ENCODE measurements at places on chromosomes 2 and 18.

- no peak for DNase-seq
Observed at GRCh38 chr2:70938586-70938950, 2.9 kb downstream of the ATP6V1B1 start.

GRCh38 chr2:11988691-11989353 lies 242.4 kb downstream of the LPIN1 start:
- no peak for DNase-seq

GRCh38 chr2:107108556-107108955 lies 222.6 kb upstream of the ST6GAL2 start:
- no peak for DNase-seq

DNA sequence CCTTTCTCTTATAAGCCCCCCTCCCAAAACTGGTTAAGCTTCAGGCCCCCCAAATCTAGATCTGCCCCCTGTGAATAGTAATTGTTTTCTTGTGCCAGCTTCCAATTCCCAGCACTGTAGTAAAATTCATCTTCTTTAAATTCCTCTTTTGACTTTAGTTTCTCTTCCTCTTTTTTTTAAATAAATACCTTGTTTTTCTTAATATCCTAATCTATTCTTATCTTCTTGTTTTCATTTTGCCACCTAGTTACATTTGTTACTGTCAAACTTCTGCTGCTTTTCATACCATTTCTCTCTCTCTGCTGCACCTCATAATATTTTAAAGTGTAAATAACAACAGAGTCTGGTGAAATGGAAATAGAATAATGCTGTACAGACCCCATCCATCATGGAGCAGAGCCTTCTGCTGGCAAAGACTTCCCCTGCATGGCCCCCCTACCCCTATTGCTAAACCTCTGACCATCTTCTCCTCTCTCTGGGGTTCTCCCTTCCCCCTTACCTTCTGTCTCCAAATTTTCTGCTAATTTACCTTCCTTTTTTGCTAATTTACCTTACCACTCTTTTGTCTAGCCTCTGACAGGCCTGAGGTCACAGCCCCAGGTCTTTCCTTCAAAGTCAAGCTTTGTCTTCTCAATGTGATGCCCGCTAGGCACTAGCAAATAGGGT lies 94.9 kb upstream of the PAPOLG start:
- no peak for DNase-seq

GRCh38 chr18:48949050-48949605 lies 1.6 kb downstream of the SMAD7 start:
- no peak for DNase-seq

GRCh38 chr2:161122772-161123530 lies 37.3 kb upstream of the TANK start:
- peak; percentile 18 for DNase-seq

DNA sequence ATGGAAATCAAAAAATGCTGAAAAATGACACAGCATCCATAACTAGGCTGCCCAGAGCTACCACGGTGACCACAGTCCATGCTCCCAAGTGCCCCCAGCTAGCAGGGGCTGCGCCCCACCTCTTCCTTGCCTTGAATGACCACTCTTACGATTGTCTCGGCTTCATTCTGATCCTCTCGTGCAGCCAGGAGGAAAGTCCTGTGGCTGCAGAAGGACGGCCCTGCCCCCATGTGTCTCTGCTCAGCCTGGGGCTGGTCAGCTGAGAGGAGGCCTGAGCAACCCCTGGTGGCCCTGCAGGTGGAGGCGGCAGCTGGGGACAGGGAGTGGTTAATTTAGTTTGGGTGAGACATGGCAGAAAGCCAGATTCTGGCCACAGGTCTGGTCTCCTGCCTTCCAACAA lies 54.3 kb downstream of the KCNF1 start:
- no peak for DNase-seq

DNA sequence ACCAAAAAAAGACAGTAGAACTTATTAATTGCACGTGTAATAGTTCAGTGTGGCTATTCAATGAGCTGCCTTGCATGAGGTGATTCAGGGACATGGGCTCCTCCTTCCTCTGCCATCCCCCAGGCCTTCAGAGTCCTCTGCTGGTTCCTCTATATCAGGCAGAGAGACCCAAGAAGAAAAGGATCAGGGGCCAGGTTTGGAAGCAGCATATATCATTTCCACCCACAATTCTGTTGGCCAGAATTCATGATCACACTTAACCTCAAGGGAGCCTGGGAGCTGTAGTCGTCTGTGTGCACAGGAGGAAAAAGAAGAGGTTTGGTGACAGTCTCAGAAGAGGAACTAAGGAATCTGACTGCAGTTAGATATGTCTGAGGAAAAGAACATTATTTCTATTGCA lies 114.0 kb upstream of the GLS start:
- DNase-seq, result no peak

GRCh38 chr2:217256251-217256650 lies 396.4 kb upstream of the TNP1 start:
- DNase-seq, result no peak

- DNase-seq, result no peak
Observed at GRCh38 chr18:74456017-74456348, 1.1 kb downstream of the DIPK1C start.

GRCh38 chr2:36677996-36678605 lies 18.4 kb upstream of the VIT start:
- DNase-seq, result no peak

GRCh38 chr18:73842795-73843394 lies 304.7 kb downstream of the FBXO15 start:
- DNase-seq, result peak; percentile 9

DNA sequence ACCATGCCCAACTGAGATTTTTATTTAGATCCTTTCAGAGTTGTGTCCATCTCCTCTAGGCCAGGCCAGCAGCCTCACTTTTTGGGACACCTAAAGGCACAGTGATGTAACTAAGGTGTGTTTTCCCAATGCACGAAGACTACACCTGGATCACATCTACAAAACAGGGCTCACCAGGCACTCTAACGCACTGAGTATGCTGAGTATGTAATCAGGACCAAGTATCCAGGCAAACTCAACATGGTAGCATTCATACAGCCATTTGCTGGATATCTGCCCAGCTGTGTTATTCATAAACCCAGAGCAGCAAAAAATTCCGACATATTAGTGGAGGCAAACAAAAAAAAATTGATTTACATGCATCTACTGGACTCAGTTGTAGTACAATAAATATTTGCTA lies 33.8 kb downstream of the LPIN2 start:
- DNase-seq, result no peak

DNA sequence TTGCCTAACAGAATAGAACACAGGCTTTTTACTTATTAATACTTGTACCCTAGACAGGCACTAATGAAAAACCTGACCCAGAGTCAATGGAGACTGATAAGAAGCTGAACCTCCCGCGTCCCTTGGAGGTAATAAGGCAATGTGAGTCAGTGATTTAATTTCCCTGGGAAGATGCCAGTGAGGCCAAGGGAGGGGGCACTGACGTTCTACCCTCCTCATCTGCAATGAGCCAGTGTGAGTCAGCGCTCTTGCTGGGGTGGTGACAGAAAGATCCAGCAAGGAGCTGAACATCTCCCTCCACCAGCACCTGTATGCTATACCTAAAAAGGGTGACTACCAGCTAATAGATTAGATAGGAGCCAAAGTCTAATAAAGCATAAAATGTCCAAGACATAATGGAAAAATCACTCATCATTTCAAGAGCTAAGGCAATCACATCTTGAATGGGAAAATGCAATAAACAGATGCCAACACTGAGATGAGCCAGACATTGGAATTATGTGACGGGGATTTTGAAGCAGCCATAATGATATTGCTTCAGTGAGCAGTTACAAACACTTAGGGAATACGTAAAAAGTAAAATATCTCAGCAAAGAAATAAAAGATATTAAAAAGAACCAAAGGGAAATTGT lies 116.9 kb downstream of the TPGS2 start:
- DNase-seq, result no peak

GRCh38 chr18:29841631-29842030 lies 1200.9 kb downstream of the DSC3 start:
- no peak for DNase-seq

DNA sequence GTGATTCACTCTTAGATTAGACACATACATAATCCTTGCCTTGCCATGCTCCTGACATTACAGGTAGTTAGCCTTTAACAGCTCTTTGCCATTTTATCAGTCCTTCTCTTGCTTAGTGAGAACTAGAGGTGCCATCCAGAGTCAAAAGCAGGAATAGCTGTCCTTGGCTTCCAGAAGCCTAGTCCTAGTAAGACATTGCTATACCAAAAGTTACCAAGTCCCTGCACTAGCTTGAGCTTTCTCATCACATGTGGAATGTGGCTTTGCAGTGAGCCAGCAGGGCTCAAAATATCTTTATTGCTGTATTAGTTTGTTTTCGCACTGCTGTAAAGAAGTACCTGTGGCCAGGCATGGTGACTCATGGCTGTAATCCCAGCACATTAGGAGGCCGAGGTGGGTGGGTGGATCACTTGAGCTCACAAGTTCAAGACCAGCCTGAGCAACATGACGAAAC lies 104.7 kb upstream of the NOSTRIN start:
- DNase-seq, result no peak

DNA sequence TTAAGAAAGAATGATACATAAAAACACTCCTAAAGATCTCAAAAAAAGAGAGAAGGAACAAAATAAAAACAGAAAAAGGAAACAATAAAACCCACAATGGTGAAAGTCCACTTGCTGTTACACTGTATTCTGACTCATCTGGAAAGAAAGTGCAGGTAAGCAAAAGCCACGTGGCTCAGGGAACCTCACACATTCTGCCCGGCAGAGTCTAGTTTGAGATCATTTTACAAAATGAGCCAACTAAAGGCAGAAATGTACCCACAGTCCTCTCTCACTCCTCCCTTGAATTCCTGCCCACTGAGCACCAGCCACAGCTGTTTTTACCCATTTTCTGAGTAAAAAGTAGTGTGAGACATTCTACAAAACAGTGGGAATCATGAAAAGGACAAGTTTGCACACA lies 10.0 kb downstream of the KCNH7 start:
- no peak for DNase-seq

GRCh38 chr2:95275601-95276243 lies 1.5 kb downstream of the PROM2 start:
- DNase-seq, result no peak

DNA sequence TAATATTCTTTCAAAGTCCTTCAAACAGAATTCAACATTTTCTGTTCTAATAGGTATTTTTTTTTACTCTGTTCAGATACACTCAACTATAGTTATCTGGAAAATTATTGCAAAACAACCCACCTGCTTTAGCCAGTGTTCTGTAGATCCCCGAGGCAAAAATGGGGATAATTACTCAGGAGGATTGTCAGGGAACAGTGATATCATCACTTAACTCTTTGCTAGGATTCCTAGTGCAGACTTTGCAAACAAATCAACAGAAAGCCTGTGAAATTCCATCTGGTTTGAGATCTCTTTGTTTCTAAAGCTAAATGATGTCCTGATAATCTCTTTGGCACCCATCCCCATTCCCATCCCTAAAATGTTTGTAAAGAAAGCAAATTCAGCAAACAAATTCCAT lies 413.6 kb upstream of the MEIS1 start:
- no peak for DNase-seq

GRCh38 chr2:46117994-46118393 lies 179.2 kb upstream of the EPAS1 start:
- no peak for DNase-seq

GRCh38 chr2:219457784-219458369 lies 23.2 kb downstream of the SPEG start:
- no peak for DNase-seq

DNA sequence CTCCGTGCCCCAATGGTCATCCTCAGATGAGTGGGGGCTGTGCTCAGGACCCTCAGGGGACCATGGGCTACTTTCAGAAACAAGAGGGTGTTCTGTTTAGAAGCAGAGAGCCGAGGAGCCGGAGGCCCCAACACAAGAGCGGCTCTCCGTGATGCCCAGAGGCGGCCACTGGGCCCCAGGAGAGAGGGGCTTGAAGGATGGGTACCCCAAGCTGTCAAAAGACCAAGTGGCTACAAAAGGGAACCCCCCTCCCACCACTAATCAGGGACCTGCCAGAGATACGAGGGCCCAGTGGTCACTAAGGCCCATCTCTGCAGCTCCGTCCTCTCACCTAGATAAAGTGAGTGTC lies 93.6 kb downstream of the HDAC4 start:
- DNase-seq, result no peak

GRCh38 chr2:190679813-190680591 lies 31.1 kb downstream of the NAB1 start:
- peak; percentile 39 for DNase-seq

DNA sequence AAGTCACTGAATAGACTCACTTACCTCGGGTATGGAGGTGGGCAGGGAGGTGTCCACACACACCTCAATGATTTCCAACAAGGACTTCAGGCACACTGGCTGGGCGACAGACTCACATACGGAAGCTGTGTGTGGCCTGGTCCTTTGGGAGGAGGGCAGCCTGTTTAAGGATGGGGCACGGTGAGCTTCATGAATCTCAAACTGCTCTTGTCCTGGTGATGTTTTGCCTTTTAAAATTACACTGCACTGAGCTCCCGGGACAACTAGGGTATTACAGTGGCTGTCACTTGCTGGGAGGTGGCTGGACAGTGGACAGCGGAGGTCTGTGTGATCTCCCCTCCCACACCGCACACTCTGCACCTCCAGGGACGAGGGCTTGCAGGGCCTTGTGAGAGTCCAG lies 211.6 kb downstream of the SNTG2 start:
- DNase-seq, result no peak

DNA sequence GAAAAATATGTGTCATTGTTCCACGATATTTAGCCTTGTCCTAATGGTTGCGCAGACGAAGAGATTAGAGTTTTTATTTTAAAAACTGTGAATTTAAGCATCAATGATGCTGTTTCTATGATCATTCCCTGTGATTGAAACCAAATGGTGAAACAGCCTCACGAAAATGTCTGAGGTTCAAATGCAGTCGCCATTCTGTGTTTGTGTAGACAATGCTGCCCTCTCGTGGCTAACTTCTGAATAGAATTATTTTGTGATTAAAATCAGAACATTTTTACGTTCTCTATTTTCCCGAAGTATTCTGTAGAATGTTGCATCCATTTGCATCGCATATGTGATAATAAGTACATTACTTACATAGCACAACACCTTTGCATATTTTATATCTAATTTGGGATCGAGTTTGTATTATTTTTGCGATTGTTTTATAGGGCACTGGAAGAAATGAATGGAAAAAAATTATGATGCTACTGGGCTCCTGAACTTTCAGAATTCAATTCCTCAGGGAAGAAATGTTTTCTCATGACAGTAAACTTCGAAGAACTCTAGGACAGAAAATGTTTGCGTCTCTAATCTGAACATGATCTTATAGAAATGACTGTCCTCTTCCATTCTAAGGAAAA lies 54.8 kb upstream of the CREB1 start:
- peak; percentile 18 for DNase-seq

DNA sequence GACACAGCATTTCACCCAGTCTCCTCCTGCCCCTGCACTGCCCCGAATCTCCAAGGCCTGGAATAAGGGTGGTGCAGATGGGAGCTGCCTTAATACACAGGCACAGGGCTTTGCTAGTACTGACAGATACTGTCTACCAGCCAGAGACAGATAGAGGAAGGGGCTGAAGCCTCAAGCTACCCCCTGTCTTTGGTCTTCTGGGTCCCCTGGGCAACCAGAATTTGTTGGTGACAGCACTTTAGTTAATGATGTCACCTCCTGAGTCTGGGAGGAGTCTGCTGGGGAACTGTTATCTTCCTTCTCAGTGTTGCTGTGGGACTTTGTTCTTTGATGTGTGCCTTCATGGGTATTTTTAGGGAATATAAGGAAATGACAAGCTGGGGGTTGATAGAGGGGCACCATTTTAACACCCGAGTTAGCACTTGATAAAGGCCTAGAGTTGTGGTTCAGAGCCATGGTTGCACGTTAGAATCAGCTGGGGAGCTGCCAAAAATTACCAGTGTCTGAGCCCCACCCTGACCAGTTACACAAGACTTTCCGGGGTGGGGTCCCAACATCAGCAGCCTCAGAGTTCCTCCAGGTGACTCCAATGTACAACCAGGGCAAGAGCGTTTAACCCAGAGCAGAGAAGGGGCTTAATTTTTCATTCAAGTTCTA lies 136.8 kb downstream of the SMAD7 start:
- no peak for DNase-seq
